Activated CD8-positive, alpha-beta memory T cell treated with anti-CD3 and anti-CD28 coated beads, Interleukin-2, amount 50 U/mL, for 4 hours (primary cell): ENCODE measurements at places on chromosomes 1 and 21.
A peak's percentile ranks its signal among the peaks of the same experiment; 100 is the strongest.

- DNase-seq: no peak
Observed at GRCh38 chr1:107480548-107481415, 339.9 kb downstream of the NTNG1 start.

GRCh38 chr1:47432071-47433036 lies 5.5 kb upstream of the FOXD2 start:
- peak; percentile 62 for DNase-seq

DNA sequence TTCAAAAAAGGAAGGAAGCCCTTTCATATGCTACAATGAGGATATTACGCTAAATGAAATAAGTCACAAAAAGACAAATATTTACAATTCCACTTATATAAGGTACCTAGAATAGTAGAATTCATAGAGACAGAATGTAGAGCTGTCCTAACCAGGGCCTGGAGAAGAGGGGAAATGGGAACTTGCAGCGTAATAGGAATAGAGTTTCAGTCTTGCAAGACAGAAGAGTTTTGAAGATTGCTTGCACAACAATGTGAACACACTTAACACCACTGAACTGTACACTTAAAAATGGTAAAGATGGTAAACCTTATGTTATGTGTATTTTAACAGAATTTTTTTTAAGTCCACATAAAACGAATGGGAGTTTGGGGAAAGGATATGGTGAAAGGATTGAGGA lies 2.9 kb downstream of the CD1B start:
- no peak for DNase-seq

GRCh38 chr21:29312981-29313380 lies 14.3 kb downstream of the BACH1 start:
- DNase-seq: no peak

- DNase-seq: no peak
Observed at GRCh38 chr1:109383087-109383779, 14.5 kb downstream of the SORT1 start.

DNA sequence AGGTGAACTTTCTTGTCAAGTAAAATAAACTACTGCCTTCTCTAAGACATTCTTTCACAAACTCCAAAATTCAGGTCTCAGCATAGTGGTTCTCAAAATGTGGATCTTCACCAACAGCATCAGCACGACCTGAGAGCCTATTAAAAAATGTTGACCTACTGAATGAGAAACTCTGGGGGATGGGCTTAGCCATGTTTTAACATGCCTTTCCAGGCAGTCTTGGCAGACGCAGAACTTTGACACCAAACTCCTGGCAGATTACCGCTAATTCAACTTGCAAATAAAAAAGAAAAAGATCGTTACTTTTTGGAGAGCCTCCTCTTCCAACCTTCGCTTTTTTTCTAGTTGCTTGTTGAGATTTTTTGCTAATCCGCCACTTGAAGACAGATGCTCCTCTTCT lies 35.1 kb downstream of the ARHGAP29 start:
- no peak for DNase-seq

GRCh38 chr1:107536266-107536665 lies 395.4 kb downstream of the NTNG1 start:
- DNase-seq: no peak

DNA sequence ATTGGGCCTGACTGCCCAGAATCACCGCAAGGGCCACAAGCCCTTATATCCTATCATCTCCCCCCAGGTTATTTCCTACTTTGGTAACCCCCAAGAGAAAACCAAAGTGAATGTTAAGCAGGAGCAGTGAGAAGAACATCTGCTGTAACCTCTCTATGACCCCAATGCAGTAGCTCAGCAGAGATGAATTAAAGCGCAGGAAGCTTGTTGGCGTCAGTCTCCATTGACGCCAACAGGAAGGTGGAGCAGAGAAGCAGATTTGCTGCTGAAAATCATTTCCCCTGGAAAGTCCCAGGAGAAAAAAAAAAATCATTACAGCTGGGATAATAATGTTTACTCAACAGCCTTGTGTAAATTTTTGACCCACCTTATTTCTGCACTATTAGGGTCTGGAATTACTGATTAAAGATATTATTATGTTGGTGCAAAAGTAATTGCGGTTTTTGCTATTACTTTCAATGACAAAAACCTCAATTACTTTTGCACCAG lies 33.2 kb upstream of the FAM163A start:
- no peak for DNase-seq

- DNase-seq: no peak
Observed at GRCh38 chr1:153805886-153806719, 30.9 kb downstream of the SLC27A3 start.

DNA sequence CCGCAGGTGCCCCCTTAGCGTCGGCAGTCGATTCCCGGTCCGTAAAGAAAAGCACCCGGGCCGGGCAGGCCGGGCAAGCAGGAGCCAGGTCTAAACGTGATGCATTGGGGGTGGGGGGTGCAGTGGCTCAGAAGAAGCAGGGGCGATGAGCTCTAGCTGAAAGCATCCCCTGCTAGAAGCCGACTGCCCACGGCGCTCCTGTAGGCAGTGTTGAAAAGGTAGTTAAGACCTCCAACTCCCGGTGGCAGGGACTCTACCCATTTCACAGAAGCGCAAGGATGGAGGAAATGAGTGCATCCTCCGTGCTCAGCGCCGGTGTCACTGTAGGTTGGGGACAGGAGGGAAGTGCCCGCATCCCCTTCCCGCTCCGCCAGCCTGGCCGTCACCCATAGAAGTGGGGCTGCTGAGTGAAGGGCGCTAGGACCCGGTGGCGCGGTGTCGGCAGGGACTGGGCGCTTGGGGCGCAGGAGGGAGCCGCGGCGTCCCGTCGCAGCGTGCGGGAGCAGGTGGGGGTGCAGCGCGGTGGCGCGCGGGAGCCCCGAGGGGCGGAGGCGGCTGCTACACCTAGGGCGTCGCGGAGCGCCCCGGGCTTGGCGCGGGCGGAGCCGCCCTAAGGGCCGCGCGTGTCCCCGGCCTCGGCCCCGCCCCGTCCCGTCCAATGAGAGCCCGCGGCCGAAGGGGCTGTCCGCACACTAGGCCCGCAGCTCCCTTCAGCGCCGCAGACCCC lies at the start of gene WNT2B:
Gene WNT2B, plus strand, starts transcription at position 688 of the 727 bp plus-strand sequence. CDS start 298 bp downstream, outside the sequence.
- DNase-seq: peak; percentile 54

- DNase-seq: no peak
Observed at GRCh38 chr21:17359781-17360180, 153.1 kb upstream of the CXADR start.

DNA sequence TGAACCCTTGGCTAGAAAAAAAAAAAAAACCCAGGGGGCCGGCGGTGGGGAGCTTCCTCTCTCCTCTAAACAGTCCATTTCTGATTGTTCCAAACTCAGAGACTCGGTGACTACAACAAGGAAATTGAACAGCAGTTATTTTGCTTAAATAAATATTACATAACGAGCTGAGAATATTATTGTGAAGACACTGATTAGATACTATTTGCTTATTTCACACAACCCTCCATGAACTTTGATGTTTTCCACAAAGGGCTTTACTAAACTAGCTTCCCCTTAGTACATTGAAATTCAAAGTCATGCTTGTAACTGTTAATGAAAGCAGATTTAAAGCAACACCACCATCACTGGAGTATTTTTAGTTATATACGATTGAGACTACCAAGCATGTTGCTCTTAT lies at the start of gene CFHR5:
Gene CFHR5, plus strand, starts transcription at position 279 of the 400 bp plus-strand sequence. Its CDS starts 109 bp downstream, at position 388.
- DNase-seq: no peak

DNA sequence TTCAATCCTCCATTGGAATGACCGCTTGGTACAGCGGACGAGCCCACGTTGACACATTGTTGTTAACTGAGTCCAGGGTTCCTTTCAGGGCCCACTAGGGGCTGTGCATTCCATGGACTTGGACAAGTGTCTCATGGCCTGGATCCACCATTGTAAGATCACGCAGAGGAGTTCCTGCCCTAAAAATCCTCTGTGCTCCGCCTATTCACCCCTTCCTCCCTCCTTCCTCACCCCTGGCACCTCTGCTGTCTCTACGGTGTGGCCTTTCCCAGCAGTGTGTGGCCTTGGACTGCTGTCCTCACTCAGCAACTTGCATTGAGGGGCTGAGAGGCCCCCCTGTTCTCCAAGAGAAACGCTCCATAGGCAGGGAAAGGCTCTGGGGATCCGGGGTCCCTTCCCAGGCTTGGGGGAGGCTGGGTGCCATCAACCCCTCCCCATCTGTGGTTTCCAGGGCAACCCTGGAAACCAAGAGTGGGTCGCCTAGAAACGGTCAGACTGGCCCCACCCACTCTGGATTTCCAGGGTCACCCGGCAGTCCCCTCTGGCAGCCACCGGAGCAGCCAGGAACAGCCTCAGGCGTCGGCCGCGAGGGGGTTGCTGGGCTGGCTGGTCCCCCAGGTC lies 50.9 kb downstream of the MEGF6 start:
- DNase-seq: no peak

DNA sequence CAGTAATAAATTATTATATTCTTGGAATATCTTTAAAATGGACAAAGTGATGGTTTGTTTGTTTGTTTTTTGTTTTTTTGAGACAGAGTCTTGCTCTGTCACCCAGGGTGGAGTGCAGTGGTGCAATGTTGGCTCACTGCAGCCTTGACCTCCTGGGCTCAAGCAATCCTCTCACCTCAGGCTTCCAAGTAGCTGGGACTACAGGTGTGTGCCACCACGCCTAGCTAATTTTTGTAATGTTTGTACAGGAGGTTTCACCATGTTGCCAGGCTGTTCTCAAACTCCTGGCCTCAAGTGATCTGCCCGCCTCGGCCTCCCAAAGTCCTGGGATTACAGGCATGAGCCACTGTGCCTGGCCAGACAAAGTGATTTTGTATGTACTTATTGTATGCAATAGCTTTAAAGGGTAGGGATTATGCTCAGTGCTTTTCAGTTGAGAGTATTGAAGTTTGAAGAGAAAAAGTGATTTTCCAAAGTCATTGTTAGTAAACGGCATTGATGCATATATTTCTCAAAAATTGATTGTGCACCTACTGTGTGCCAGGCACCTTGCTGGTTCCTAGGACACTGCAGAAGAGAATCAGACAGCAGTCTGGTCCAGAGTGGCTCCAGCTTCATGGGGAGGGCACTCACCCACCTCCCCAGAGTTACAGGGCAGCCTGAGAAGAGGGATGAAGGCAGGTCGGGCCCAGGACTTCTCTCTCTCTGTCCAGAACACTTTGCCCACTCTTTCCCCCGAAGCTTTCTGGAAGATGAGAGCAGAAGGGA lies 34.2 kb upstream of the TTC22 start:
- no peak for DNase-seq

DNA sequence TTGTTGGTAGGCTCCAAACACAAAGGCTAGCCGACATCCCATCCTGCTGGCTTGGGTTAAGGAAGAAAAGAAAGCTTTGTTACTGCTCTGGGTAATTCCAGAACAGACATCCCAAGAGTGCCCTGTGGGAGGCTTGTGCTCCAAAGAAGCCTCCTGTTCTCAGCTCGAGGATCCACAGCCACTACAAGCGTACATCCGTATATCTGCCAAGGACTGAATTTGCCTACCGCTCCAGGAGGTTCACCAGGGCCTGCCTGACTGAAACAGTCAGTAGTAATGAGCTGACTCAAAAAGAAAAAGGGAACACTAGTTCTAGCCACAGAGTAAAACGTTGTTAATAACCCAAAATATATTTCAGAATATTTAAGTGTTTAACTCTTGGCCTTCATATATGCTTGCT lies 24.8 kb upstream of the MUTYH start:
- no peak for DNase-seq

DNA sequence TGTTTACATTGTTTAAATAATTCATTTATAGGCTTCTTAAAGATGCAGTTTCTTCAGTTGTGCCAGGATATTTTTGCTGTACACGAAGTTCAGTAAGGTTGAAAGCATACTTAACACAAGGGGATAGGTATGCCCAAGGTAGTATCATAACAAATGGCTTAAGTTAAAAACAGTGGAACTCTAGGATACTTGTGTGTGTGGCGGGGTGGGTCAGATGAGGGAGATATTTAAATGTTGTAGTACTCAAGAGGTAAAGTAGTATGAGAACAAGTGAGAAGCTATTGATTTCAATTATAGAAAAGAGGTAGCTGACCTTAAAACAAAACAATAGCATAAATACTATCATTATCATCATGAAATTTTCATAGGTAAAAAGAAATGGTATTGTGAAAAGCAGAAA lies 6.2 kb downstream of the LRRC7 start:
- DNase-seq: no peak

DNA sequence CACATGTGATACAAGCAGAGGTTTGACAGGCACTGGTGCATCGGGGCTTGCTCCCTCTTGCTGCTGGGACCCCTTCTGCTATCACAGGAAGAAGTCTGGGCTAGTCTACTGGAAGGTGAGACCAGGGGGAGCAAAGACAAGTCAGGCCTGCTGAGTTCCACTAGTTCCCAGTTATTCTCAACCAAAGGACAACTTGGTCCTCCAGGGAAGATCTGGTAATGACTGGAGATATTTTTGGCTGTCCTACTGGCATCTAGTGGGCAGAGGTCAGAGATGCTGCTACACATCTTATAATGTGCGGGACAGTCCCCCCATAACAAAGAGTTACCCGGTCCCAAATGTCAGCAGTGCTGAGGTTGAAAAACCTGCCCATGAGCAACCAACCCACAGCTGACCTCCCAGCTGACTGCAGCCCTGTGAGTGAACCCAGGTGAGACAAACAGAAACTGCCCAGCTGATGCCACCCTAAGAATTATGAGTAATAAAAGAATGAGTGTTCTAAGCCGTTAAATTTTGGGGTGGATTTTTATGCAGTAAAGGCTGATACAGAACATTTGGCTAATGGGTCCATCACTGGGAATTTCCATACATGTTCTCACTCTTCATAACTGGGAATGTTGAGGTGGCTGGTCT lies 71.6 kb downstream of the NENF start:
- DNase-seq: no peak

DNA sequence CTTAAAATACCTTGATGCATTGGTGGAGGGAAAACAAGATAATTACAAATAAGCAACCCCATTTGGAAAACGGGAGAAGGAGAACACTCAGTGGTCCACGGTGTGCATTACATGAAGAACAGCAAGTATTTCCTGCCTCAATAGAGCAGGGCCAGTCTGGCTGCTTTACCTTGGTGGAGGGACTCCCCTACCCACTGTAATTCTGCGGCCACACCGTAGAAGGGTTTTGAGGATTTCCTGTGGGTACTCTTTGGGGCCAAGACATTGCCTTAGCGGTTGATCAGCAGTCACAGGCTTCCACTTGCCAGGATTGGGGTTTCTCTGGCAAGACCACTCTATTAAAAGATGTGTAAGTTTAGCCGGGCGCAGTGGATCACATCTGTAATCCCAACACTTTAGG lies 16.3 kb upstream of the TMEM54 start:
- DNase-seq: no peak

DNA sequence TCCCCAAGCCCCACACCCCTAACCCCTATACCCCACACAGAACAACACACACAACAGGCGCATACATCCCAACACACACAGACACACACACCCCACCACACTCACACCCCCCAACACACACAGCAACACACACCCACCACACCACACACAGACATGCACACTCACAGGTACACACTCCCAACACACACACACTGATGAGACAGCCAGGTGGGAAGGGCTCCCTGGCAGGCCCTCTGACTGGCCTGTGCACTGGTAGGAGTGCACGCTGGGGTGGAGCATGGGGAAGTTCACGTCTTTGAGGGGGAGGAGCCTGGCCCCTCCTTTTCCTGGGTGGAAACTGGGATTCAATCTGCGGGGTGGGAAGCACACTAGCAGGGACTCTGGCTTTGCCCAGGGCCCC lies 116.7 kb downstream of the RHOU start:
- DNase-seq: no peak
